Islet precursor cell (in vitro differentiated cells): ENCODE measurements at places on chromosomes 4 and X.

DNA sequence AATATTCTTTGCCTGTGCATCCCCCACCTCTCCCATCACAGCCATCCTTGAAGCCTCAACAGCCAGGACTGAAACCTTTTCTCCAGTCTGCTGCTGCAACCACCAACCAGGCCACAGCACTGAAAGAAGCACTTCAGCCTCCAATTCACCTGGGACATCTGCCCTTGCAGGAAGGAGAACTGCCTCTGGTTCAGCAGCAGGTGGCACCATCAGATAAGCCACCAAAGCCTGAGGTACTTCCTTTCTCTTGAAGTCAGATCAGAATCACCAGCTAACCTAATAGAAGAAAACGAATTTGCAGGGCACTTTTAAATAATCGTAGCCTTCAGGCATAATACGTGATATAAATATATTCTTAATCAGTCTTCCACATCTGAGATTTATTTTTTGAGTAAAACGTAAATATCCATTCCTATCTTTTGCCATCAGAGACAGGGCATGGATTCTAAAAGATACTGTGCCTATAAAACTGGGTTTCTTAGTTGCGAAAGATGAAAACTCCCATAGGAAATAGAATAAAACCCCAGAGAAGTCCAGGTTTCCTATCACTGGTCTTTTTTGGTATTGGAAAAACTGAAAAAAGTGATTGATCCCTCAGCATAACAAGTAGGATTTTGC lies 9.5 kb downstream of the AMBN start:
- DNase-seq, result peak; percentile 85

DNA sequence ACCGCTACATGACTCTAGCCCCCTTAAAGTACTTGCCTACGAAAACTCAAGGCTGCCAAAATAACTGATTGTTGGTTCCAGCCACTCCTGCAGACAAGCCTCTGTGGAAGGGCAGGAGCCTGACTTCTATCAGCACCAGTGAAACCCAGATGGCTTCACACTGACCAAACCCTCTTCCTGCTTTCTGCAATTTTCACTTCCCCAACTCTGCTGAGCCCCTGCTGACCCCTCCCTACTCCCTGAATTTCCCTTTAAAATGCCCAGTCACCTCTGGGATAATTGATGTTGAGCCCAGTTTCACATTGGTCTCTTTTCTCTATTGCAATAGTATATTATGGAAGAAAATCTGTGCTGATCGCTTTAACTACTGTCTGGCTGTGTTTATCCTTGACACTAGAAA lies 61.6 kb upstream of the STS start:
- DNase-seq, result no peak

DNA sequence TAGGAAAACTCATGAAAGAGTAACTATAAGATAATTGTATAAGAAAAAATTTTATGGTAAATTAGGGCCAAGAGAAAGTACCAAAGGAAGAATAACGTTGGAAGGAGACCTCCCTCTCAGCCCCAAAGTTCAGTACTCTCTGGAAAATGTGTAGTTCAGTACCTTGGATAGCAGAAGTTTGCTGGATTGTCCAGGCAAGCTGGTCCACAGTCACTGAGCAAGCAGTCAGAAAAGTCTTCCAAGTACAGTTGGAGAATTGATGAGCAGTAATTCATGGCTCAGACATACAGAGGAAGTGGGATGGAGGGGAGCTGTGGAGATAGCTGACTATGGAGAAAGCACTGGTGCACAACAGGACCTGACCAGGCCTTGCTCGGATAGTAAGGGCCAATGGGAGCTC lies 598.2 kb upstream of the NDST4 start:
- DNase-seq, result peak; percentile 53

DNA sequence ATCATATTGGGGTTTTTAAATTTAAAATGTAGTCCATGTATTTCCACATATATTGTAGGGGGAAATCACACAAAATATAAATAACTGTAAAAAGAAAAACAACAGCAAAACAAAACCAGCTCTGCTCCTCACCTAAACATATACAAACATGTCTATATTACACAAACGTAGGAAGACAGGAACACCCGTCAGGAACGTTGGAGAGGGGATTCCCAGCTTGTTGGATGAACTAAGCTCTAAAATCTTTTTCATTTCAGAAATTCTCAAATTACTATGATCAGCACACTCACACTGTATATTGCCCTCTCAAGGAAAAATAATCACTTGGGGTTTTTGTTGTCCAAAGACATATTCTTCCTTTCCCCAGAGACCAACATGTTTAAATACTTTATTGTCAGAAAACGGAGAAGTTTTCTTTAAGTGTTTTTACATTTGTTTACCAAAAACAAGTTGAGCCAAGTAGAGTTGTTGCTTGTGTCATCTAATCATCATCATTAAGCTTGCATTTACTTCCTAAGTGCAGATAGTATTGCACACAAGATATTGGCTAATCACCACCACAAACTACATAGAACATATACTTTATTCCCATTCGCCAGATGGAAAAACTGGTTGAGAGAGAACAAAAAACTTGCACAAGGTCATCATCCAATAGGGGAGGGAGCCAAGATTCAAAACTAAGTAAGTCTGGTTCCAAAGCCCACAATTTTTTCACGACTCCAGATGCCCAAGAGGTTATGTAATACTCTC lies 2.4 kb upstream of the TLR10 start:
- no peak for DNase-seq

DNA sequence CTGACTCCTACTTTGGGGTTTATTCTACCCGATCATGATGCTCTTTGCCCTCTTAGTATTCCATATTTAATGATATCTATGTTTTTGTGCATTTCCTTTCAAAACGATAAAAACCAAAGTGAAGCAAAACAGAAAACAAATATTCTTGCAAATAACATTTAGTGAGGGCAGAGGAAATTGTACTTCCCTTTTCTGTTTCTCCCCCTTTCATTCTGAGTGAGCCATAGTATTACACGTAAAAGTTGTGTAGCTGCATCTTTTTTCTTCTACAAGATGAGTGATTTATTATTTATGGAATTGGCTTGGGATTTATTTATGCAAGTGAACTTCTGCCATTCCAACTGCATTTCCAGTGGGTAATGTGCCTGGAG lies 109.9 kb downstream of the AFF2 start:
- no peak for DNase-seq

GRCh38 chrX:84248226-84248625 lies 60.2 kb upstream of the RPS6KA6 start:
- no peak for DNase-seq

GRCh38 chr4:15917297-15917696 lies 21.2 kb downstream of the FGFBP1 start:
- no peak for DNase-seq

DNA sequence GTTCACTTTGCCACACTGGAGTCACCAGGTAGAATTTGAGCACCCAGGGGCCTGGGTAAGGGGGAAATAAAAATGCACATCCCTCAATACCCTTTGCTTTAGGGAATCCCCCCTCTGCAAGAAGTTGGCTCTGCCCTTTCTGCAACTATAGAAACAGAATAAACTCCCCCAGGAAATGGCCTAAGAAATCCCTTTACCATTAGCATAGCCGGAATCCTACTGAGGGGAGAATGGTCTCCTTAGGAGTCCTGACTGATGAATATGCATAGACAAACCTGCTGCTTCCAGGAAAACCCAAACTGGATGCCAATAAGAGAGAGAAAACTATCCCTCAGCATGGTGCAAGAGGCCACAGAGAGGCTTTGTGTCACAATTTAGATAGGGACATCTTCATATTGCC lies 11.0 kb downstream of the EFHC2 start:
- no peak for DNase-seq

DNA sequence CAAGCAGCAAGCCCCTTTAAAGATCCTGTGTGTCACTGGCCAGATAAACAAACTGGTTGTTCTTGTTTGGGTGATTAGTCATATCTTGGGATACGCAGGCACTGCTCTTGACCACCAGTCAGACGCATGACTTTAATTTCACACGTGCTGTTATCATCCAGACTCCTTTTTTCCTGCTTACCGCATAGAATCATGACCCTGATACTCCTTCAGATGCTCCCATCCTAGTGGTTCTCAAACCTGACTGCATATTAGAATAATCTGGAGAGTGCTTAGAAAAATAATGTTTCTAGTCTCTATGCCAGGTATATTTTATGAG lies 78.8 kb downstream of the CLDN22 start:
- DNase-seq, result peak; percentile 89
